NCI-H1930 (cell line): ENCODE measurements at places on chromosomes 5 and 9.
A peak's percentile ranks its signal among the peaks of the same experiment; 100 is the strongest.

DNA sequence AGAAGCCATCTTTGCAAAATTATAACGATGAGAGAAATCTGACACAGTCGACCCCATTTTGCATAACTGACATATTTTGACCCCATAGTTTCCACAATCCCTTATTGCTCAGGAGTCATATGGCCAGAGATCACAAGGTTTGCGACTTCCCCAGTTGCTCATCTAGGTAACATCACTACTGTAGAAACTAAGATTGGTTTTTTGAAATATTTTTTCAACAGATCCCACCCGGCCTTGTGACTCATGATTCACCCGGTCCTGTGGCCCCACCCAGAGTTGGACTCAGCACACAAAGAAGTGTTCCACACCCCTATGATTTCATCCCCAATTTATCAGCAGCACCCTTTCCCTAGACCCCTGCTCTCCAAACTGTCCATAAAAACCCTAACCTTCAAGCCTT lies 50.2 kb downstream of the TIMD4 start:
- no peak for DNase-seq

DNA sequence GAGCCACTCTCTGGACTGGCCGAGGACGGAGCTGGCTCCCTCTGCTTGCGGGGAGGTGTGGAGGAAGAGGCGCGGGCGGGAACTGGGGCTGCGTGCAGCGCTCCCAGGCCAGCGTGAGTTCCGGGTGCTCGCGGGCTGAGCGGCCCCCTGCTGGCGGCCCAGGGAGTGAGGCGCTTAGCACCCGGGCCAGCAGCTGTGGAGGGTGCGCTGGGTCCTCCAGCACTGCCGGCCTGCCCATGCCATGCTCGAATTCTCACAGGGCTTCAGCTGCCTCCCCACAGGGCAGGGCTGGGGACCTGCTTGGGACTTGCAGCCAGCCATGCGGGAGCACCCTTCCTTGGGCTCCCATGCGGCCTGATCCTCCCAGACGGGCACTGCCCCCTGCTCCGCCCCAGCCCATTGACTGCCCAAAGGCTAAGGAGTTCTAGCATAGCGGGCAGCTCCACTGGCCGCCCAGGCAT lies 416.9 kb downstream of the MRPS30 start:
- DNase-seq = peak; percentile 74

DNA sequence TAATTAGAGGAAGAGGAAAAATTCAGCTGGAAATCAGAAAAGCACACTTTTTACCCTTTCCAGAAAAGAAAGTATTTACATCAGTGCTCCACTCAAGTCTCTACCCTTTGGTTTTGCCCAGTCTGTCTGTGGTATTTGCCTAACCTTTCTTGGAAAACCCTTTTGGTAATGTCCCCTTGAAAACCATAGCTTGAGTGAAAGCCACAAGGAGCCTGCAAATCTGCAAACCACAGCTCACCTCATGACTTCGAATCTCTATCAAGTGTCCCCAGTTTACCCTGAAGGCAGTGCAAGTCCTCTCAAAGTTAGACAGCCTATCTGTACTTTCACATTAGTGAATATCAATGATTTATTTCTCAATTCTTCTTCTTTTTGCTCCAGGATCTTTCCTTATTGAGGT lies 162.1 kb upstream of the TSLP start:
- no peak for DNase-seq

DNA sequence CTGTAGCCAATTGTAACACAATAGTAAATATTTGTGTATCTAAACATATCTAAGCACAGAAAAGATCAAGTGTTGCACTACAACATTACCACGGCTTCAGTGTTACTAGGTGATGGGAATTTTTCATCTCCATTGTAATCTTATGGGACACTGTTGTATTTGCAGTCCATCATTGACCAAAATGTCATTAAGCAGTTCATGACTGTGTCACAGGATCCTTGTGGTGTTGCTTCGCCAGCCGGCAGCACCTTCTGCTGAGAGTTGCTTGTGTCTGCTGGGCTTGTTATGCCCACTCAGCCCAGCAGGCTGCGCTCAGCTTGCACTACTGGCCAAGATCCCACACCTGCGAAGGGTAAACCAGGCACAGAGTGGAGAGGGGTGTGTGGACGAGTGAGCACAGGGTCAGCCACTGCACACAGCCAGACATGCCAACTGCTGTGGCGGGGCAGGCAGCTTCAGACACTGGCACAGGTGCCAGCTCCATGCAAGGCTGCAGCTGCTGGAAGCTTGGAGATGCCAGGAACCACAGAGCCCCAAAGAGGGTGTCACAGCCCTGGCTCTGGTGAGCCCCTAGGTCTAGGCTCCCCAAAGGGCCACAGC lies 273.7 kb downstream of the CETN3 start:
- no peak for DNase-seq

- no peak for DNase-seq
These were observed 12.5 kb upstream of the ZDHHC11 start for GRCh38 chr5:863244-863805.

GRCh38 chr5:140151144-140152021 lies 23.6 kb upstream of the CYSTM1 start:
- no peak for DNase-seq

DNA sequence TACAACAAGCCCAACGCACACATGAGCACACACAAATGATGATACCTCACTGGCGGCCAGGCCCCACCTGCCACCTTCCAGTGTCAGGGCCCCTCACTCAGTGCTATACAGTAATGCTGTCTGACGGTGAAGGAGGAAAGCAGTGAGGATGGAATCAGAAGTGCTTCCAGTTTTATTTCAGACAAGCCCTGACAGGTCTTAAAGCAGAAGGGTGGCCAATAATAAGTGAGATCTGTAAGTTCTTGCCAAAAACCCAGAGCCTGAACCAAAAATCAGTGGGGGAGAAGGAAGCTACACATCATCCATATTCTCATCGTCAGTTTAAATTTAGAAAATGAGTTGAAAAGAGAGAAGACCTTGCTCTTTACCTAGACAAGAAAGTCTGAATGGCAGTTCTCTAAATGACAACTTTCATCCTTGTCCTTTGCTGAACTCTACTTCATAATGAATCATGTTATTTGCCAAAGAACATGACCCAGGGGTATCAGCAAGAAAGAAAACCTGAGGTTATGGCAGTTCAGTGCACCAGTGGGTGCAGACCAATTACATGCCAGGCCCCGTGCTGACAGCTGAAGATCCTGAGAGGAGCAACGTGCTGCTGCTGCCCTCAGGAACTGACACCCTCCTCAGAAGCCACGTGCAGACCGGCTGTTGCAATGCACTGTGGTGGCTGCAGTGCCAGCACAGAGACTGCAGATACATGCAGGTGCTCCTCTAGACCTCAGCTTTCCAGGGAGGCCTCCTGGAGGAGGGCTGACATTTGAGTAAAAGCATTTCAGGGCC lies 118.7 kb downstream of the DROSHA start:
- DNase-seq = no peak

- no peak for DNase-seq
These were observed 52.8 kb upstream of the SV2C start for GRCh38 chr5:76030343-76030742.

GRCh38 chr5:52928689-52929088 lies 60.5 kb upstream of the ITGA2 start:
- DNase-seq = no peak

- peak; percentile 76 for DNase-seq
These were observed 1028.5 kb downstream of the NR2F1-AS1 start for GRCh38 chr5:92552206-92553160.

- DNase-seq = no peak
These were observed 115.9 kb downstream of the CDC42SE2 start for GRCh38 chr5:131379723-131380122.

- no peak for DNase-seq
These were observed 60.1 kb upstream of the SLC30A5 start for GRCh38 chr5:69033690-69034089.
